ENCODE measurements at places on chromosomes 2 and 18.

- DNase-seq: no peak
These were observed 335.9 kb downstream of the DLGAP1 start for GRCh38 chr18:4119127-4119648.

DNA sequence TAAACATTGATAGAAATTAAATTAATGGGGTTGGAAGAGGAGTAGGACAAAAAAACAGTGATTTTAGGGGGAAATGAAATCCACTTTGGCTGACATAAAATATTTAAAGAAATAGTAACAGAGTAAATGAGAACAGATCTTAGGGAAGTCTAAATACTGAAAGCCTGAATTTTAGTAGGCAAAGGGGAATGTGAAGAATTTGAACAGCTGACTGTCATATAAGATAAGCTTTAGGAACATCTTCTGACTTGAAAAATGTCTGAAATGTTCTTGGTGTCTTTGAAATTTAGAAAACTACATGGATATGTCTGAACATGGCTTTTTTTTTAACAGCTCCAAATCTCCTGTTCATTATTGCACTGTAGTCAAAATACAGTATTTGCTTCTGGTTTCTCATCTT is 150.3 kb downstream of the CALCRL start:
- no peak for DNase-seq

DNA sequence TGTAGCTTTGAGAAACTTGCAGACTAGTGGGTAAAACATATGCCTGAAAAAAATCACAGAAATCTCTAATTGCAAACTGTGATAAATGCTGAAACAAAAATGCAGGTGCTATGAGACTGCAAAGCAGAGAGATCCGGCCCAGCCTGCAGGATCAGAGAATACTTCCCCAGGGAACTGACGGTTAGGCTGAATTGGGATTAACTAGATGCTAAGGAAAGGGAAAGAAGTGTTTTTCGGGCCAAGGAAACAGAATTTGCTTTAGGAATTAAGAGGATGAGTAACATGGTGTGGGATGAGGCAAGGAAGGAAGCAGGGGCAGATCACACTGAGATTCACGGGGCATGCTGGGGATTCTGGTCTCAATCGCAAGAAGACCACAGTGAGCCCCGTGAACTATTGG is 71.5 kb downstream of the OSBPL6 start:
- DNase-seq: no peak

- DNase-seq: peak; percentile 15
These were observed 783 bp downstream of the DPP4 start for GRCh38 chr2:162072976-162073887.

GRCh38 chr2:19576411-19576810 is 218.0 kb upstream of the OSR1 start:
- no peak for DNase-seq

DNA sequence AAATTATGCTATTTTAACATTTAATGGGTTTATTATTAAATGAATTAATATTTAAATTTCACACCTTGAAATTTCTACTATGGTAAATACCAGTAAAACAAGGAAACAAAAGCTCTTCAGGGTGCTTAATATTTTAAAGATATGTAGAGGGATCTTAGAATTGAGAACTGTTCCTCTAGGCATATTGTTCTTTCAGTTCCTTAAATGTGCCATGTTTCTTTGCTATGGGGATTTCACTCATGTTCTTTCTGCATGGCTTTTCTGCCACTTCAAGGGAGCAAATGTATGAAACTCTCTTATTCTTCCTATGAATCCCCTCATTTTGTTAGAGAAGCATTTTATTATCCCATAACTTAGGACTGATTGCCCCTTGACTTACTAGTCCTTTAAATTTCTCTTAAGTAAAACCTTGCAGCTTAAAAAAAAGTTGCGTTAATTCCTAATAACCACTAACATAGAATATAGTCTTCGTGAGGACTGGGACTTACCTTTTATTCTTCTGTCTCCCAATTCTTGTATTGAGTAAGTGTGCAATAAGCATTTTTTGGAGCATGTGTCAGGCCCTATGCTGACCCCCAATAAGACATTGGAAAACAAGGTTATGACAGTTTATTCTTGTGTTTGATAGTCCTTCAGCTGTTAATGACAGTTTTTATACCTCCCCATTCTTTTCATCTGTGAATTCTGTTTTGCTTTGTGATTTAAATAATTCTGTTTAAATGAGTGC is 95.7 kb downstream of the BIRC6 start:
- DNase-seq: no peak

GRCh38 chr2:70627211-70627898 is 73.7 kb upstream of the TGFA start:
- no peak for DNase-seq

DNA sequence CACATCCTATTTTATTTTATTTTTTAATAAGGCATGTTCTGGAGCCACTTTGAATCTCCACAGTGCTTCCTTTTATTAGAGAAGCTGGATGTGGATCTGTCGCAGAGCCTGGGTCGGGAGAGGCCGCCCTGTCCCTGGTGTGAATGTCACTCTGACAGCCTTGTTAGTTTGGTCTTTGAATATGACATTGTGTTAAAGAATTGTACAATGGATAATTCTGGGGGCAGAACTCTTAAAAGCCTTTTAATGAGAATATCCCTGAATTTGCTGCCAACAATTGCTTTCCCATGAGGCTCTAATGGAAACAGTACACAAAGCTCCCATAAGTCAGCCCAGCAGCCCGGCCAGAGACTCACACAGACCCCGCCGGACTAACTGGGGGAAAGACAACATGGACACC is 82.4 kb downstream of the MTCL1 start:
- DNase-seq: no peak

GRCh38 chr2:122748552-122749011 is 993.1 kb downstream of the TSN start:
- no peak for DNase-seq

DNA sequence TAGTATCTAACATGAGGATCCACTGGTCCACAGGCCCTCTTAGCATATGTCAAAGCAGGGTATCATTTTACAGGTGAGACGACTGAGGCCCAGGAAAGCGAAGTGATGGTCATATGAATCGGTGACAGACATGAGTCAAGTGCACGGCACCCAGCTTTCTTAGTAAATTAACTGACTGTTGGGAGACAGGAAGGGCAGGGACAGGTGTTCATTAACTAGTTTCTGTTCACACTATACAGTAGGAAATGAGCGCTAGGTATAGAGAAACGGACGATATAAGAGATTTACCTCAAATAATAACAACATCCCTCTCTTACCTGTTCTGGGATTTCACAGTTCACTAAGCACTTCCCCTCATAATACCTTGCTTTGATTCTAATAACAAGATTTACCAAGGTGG is 1.7 kb upstream of the SMARCAL1 start:
- no peak for DNase-seq

DNA sequence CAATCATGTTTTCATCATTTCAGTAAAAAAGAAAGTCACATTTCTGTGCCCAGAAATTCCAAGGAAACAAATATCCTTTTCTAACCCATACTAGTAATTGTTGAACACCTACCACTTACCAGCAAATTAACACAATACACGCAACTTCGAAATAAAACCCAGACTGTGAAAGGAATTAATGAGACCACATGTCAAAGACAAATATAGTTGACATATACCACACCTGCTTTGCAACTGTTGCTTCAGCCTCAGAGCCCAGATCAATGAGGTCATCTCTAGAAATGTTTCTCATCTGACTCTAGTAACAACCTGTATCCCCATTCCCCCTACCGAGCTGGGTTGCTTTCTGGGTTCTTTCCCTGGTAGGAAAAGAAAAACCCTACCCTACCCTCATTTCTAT is 52.6 kb downstream of the TRIP12 start:
- no peak for DNase-seq

GRCh38 chr2:231919341-231920035 is 6.7 kb downstream of the NPPC start:
- no peak for DNase-seq

- no peak for DNase-seq
These were observed 63.8 kb downstream of the PDE11A start for GRCh38 chr2:178008636-178009289.

DNA sequence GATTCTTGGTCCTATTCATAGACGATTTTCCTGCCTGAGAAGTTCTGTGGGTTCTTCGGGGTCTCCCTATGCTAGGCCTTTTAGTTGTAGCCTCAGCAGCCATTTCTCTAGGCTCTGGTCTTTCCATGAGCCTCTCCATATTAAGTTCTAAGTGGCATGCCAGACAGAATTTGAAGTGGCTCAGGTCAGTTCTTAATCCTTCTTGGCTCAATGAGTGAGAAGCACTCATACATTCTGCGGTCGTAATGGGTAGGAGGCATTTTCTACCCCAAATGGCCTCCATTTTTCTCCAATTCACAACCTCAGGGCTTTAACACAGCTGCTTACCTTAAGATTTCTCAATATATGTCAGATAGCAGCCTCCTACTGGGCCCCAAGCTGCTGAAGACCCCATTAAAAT is 405.3 kb upstream of the GALNT5 start:
- DNase-seq: no peak

GRCh38 chr2:215677481-215677880 is 241.6 kb upstream of the FN1 start:
- no peak for DNase-seq

DNA sequence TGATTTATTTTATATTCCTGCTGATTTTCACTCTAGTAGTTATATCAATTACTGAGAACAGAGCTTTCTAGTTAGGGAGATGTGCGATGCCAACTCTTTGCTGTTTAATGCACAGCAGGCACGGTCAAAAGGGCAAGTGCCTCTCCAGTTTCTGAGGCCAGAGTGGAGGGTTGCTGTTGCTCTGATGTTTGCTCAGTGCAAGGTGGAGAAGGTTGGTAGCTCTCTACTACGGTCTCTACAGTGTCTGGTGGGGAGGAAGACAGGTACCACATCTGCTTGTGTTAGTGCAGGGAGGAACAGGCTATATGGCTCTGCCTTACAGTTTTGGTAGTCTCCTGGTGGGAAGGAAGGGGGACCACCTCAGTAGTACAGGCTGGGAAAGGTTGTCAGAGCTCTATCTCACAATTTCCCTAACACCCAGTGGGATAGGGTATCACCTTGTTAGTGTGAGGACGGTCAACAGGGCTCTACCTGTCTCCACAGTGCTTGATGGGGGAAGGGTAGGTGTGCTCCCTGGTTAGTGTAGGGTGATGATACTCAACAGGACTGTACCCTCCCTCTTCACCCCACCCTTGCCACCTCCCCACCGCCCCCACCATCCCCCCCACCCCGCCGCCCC is 85.9 kb downstream of the FANCL start:
- DNase-seq: no peak

DNA sequence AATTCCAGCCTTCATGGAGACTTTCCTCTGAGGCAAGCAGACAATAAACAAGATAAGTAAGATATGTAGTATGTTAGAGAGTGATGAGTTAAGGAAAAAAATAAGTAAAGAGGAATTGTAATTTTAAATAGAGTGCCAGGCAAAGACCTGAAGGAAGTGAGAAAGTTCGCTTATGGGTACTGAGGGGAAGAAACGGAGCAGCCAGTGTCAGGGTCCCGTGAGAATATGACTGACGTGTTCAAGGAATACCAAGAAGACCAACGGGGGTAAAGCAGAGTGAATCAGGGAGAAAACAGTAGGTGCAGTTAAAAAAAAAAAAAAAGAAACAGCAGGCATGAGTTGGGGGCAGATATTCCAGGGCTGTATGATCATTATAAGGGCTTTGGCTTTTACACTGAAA is 45.1 kb downstream of the ARHGEF33 start:
- DNase-seq: no peak

DNA sequence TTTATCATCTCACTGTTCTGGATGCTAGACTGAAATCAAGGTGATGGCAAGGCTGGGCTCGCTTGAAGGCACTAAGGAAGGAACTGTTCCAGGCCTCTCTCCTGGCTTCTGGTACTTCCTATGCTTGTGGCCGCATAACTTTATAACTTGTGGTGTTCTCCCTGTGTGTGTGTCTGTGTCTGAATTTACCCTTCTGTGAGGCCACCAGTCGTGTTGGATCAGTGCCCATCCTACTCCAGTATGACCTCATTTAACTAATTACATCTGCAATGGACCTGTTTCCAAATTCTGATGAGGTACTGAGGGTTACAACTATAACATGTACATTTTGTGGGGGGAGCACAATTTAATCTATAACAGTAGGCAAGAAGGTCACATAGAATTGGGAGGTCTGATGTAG is 41.6 kb downstream of the LYPD6B start:
- DNase-seq: no peak
